Choroid plexus epithelial cell (primary cell): ENCODE measurements at places on chromosomes 1 and 21.
A peak's percentile ranks its signal among the peaks of the same experiment; 100 is the strongest.

GRCh38 chr1:182809414-182809957, 19.9 kb downstream of the NPL start:
- DNase-seq, result no peak

DNA sequence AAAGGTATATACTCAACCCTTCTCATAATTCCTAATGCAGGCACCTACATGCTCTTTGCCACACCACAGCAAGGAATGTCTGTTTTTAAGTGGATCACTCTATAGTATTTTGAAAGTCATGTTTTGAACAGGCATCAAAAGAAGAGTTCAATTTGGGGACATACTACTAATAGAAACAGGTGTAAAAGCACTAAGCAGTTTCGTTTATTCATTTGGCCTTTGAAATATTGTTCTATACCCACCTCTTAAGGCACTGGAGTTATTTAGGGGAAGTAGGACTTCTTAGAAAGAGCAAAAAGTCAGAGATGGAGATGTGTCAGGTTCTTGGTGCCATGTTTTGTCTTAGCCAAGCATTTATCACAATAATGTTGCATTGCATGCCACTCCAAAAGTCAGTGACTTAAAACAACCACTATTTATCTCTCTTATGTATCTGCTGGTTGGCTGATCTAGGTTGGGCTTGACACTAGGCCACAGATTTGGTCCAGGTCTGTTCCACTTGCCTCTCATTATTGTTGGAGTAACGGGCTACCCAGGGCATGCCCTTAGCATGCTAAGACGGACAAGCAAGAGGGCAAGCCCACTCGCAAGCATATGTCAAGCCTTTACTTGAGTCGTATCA, 107.5 kb downstream of the RGL1 start:
- no peak for DNase-seq

DNA sequence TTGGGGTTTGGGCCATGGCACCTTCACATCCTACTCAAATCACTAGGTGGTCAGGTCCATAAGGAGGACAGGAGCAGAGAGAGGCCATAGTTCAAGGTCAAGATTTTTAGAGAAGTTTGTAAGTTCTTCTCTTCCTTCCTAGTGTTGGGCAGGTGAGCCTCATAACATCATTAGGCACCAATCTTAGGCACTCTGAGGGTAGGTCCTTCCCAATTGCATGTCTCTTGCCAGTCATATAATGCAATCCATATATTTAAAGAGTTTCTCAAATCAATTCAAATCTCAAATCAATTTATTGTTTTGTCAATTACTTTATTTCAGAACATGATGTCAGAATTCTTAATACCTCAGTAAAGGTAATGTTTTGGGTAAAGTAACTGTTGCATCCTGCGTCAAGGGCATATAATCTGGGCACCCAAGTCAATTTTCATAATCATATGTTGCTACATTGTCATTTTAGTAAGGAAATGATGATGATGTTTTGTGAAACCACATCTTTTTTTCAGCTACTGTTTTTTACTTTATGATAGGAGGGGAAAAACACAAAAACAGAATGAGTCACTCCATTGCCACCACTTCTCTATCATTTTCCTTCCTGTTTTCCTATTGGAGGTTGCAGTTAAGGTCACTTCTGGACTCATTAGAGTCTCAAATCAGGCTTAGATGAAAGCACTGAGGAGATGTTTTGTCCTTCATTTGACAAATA, 122.7 kb downstream of the UCHL5 start:
- DNase-seq, result peak; percentile 20

DNA sequence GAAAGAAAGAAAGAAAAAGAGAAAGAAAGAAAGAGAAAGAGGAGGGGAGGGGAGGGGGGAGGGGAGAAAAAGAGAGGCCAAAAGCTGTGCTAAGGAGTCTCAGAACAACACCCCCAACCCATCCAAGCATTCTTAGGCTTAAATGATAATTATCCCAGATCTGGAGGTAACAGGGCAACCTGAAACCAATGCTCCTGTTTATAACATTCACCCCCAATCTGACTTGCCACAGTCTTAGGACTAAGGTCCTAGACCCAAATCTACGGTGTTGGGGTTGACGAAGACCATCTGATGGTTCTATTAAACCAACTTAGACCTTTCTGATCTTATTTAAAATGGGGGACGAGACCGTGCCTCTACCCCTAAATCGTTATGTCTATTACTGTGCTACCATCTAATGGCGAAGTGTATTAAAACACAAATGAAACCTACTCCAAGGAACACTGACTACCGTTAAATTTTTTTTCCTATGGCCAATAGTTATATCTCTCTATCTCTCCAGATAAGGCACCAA, 119.3 kb upstream of the CDC42BPA start:
- peak; percentile 79 for DNase-seq

GRCh38 chr1:84247425-84248220, 53.9 kb upstream of the SAMD13 start:
- DNase-seq, result peak; percentile 91

DNA sequence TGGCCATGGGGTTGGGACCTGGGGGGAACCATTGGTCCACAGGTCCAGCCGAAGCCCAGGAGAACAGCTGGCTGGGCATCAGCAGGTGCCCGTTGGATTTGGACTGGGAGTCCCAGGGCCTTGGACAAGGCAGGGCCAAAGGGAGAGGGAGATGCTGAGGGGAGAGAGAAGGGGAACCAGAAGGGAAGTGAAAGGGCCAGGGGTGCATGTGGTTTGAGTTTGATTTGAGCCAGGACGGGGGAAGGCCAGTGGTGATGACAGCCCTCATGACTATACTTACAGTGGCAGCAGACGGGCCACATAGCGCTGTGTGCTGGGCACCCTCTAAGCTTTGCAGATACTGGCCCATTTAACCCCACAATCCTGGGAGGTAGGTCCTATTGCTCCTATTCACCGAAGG, 18.8 kb downstream of the AGRN start:
- DNase-seq, result no peak

DNA sequence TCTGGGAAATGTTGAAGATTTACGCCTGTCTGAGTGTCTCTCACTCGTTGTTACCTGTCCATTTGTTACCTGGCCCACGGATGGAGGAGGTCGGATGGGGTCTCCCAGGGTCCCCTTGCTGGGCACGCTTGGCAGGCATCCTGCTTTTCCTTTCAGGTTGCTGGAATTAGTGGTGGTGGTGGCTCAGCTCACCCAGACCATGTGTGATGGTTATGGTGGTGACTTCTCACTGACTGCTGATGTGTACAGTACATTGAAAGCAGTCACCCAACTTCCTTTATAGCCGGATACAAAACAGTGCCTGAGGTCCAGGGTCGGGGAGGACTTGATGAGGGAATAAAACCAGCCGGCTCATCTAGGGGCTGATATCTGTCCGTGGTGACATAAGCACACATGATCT, 19.5 kb downstream of the MAPKAPK2 start:
- no peak for DNase-seq

DNA sequence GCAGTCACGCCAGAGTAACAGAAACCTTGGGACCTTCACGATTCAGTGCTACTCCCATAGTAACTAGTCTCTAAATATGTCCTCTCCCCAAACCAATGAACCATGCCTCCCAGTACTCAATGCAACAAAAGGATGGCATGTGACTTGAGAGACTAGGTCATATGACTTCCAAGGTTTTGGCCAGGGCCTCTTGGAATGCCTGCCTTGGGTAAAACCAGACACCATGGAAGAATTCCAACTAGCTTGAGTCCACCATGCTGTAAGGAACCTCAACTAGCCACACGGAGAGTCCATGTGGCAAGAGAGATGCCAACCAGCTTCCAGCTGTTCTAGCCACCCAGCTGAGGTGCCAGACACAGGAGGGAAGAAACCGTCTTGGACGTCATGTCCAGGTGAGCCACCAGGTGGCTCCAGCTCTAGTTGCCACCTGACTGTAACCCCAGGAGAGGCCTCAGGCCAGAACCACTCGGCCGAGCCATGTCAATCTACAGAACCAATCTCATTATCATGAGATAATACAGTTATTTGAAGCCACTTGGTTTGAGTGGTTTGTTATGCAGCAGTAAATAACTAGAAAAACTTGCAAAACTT, 115.0 kb downstream of the SYF2 start:
- DNase-seq, result no peak

GRCh38 chr1:53999920-54000319, 18.1 kb downstream of the LDLRAD1 start:
- no peak for DNase-seq

GRCh38 chr1:202802998-202803932, 5.0 kb downstream of the KDM5B start:
- peak; percentile 72 for DNase-seq

GRCh38 chr1:30413111-30413440, 310.3 kb downstream of the MATN1 start:
- no peak for DNase-seq

- DNase-seq, result peak; percentile 62
Measured at GRCh38 chr21:44880405-44881197, 7.1 kb upstream of the PTTG1IP start.

GRCh38 chr21:42403611-42404231, at the start of gene UBASH3A:
Gene UBASH3A (plus strand): TSS chr21:42403902. CDS start chr21:42403946, 44 bp downstream.
- peak; percentile 5 for DNase-seq

DNA sequence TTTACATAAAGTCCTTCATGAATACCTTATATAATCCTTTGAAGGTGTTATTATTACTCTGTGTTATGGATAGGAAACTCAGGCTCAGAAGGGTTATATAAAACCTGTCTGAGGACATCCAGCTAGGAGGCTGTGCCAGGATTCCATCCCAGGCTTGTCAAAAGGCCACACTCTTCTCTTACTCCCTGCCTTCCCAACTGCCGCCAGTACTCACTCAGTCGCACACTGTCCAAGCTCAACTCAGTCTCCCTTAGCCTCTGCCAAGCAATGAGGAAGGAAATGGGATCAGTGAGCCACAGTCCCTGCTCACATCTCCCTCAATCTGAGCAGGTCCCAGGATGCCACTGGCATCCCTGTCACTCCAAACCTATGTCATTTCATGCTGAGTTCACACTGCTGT, 94.4 kb downstream of the NAV1 start:
- DNase-seq, result no peak

- DNase-seq, result no peak
Measured at GRCh38 chr1:192892934-192893333, 84.1 kb downstream of the RGS2 start.

DNA sequence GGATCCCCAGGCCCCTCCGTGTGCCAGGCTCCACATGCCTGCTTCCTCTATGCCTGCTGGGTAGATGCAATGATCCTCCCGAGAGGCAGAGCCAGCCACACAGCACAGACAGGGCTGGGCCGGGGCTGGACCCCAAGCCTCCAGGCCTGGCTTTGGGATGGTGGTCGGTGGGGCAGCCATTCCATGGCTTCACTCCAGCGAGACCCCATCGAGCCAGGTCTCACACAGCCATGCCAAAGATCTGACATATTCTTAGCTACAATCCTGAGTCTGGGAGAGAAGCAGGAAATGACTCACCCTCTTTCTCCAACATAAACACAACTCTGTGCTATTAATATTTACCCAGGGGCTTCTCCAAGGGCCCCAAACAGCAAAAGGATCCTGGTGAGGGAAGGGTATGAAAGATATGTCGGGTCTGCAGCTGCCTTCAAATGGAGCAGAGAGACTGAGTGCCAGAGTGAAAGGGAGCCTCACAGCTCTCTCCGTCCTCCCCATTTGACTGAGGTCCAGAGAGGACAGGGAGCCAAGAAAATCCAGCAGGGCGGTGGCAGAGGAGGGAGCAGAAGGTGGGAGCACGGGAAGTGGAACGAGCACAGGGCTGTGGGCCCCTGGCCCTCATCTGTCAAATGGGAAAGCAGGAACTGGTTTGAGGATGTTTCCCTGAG, 639.5 kb downstream of the MATN1 start:
- DNase-seq, result peak; percentile 82

- DNase-seq, result no peak
Measured at GRCh38 chr1:206897175-206897574, at the start of gene IL24. Gene IL24 (plus strand): TSS chr1:206897443. CDS start chr1:206897833, 390 bp downstream.

GRCh38 chr1:114757455-114758255, at the start of gene CSDE1:
Gene CSDE1 (minus strand): TSS chr1:114757984. CDS start chr1:114739890, 18,094 bp downstream.
- peak; percentile 99 for DNase-seq

DNA sequence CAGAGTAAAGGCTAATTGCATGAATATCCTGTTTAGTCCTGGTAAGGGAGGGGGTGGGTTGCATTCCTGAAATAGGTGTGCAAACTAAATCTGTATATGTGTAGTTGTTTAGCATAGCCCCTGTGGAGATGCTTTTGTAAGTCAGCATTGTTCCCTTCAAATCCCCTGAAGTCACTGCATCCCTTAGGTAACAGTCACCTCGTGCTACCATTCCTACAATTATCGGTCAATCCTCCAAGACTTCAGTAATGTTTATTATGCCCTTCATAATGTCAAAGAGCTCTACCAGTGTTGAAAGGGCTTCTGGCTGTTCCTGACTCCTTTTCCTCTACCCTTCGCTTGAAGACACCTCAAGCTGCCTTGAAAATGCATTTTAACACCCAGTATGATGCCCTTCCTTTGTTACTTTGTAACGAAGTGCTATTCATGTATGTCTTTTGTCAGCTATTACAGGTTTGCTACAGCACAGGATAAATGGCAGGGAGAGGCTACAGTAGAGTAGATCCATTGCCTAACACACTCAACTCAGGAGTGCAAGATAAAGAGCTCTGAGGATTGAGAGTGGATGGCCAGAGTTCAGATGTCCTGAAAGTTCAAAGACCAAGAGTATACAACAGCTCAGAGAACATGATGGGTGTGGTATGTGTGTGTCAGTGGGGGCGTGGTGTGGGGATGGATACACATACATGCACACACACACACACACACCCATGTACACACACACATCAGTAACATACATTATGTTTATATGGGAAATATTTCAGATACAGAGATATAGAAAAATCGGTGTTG, 27.4 kb upstream of the FOXD3 start:
- no peak for DNase-seq

- DNase-seq, result peak; percentile 53
Measured at GRCh38 chr1:1355416-1355815, 2.9 kb downstream of the MXRA8 start.

- no peak for DNase-seq
Measured at GRCh38 chr1:1436630-1437032, 1.1 kb downstream of the VWA1 start.
